ENCODE measurements at places on chromosomes 2 and 18. TPM values are rescaled to one million over a fixed set of nuclear protein-coding genes. Genes with fewer than 3 reads are reported as not detected.

DNA sequence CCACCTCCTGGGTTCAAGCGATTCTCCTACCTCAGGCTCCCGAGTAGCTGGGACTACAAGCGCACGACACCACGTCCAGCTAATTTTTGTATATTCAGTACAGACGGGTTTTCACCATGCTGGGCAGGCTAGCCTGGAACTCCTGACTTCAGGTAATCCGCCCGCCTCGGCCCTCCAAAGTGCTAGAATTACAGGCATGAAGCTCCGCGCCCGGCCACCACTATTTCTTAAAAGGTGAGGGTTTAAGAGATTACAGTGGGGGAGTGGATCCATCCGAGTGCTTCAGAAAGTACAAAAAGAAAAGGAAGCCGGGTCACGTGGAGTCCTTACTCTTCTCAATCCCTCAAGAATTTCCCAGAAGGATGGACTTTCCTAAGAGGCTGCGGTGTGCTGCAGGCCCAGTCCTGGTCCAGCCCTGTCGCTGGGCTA, 146.9 kb downstream of the ANKRD44 start:
- no peak overlapping the region for H3K27ac ChIP-seq
- no peak for DNase-seq
- no peaks in the 10 kb centered on the region for H3K4me1 ChIP-seq
- no peak overlapping the region for H3K4me3 ChIP-seq

DNA sequence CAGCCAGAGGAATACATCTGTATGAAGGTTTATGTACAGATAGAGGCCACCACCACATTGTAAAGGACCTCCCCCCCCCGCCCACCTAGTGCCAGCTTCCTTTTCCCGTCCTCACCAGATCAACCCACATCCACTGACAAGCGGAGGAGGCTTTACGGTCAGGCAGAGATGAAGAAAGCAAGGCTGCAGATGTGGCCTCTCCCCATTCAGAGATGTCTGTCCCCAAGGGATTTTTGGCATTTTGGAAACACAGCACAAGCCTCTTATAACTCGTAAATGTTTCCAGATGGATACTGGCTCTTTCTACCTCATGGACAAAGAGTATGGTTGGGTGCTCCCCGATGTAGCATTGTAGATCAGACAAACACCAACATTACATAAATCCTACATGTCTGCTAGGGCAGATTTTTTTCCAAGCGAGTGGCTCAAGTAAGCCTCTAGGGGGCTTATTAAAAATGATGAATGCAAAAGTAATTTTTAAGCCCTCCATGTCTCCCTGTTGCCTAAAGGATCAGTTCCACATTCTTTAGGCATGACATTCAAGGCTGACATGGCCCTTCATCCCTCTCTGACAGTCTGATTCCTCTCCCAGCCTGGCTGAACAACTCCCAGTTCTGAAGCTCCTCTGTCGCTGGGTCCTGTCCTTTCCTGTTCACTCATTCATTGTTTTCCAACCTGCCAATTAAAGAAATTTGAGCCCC, 11.7 kb downstream of the VIT start:
- DNase-seq = no peak
- no peaks in the 10 kb centered on the region for H3K27me3 ChIP-seq
- no peak overlapping the region for H3K4me3 ChIP-seq
- H3K36me3 ChIP-seq = peaks cover 10% of the 10 kb centered on the region

DNA sequence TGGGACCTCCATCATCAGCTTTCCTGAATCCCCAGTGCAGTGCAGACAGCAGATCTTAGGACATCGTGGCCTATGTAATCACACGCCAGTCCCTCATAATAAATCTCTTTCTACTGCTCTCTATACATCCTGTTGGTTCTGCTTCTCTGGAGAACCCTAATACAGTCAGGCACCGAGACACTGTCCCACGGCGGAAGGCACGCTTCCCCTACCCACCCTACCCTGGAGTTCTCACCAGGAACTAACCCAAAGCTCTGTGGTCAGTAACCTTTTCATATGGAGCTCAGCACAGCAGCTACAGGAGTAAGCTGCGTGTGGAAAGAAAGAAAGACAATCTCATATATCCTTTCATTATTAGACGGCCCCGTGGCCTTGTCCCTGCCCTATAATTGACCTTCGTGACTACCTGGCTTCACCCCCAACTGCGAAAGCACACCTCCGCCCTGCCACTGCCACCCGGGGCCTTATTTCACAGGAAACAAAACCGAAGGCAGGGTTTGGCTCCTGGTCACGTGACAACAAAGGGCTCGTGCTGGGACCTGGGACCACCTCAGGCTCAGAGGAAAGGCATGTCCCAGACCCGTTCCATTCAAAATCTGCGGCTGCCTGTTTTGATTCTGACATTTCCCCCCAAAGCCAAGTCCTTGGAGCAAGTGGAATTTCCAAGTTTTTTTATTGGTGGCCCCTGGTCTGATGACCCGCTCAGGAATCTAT, 99.7 kb upstream of the ODC1 start:
- DNase-seq = no peak
- no peak overlapping the region for H3K27ac ChIP-seq
- H3K27me3 ChIP-seq = no peaks in the 10 kb centered on the region

CKAP2L gene
- total RNA-seq = 18.8 TPM

RASGRP3 gene
- not detected for total RNA-seq
